ENCODE measurements at places on chromosomes 7 and 10.
A peak's percentile ranks its signal among the peaks of the same experiment; 100 is the strongest.

DNA sequence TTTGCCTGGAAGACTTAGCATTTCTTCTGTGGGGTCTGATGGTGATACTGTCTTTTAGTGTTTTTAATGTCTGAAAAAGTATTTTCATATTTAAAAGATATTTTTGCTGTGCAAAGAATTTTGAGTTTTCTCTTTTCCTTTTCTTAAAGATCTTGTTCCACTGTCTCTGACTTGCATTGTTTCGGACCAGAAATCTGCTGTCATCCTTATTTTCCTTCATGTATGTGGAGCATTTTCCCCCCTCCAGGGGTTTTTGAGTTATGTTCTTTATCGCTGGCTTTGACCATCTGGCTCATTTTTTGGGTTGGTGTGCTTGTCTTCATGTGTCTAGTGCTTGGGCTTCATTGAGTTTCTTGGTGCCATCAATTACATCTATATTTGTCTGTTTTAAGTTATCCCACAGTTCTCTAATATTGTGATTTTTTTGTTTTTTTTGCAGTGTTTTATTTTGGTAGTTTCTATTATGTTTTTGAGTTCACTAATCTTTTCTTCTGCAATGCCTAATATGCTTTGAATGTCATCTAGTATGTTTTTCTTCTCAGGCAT is 119.9 kb downstream of the MGMT start:
- DNase-seq: no peak

DNA sequence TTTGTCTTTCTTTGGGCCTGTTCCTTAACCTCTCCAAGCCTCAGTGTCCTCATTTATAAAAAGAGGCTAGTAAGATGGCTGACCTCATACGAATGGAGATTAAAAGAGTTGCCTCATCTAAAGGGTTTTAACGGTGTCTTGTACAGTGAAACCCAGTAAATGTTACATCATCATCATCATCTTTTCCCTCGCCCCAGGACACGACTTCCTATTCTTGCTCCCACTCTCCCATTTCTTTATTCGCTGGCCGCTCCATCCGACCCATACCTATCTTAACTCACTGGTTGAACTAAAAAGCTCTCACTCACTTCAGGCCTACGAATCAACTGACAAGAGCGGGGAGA is 554 bp downstream of the FRA10AC1 start:
- no peak for DNase-seq

GRCh38 chr7:122132341-122132740 is 11.7 kb downstream of the AASS start:
- no peak for DNase-seq

- no peak for DNase-seq
Observed at GRCh38 chr7:157760004-157760730, 423.4 kb downstream of the DNAJB6 start.

- DNase-seq: no peak
Observed at GRCh38 chr7:46658281-46658680, 737.2 kb upstream of the IGFBP3 start.

DNA sequence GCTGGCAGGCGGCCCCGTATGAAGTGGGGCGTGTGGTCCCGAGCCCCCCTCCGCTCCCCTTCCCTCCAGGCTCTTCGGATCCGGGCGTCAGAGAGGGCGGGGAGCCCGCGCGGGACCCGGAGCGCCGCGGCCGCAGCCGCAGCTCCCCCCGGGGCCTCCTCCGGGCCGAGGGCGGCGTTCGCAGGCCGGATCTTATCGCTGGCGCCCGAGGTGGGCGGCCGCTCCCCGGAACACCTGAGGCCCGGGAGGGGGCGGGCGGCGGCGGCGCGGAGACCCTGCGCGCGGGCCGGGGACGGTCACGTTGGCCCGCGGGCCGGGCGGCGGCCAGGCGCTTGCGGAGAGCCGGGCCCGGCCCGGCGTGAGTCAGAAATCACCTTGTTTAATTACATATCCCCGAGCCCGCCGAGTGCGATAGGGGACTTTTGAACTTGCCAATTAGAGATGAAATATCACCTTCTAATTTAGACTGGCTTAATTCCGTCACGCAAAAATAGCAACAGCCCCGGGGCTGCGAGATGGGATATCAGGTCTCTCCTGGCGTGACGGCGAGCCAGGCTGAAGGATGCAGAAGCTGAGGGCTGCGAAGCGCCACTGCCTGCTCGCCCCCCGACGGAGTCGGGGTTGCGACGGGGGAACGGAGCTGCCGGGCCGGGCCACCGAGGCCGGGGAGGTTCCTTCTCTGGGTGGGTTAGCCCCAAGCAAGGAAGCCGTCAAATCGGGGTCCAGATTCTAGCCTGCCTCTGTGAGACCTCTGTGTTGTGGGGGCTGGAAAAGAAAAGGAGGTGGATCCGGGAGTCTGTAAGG is 43.4 kb downstream of the LDB3 start:
- DNase-seq: peak; percentile 70

DNA sequence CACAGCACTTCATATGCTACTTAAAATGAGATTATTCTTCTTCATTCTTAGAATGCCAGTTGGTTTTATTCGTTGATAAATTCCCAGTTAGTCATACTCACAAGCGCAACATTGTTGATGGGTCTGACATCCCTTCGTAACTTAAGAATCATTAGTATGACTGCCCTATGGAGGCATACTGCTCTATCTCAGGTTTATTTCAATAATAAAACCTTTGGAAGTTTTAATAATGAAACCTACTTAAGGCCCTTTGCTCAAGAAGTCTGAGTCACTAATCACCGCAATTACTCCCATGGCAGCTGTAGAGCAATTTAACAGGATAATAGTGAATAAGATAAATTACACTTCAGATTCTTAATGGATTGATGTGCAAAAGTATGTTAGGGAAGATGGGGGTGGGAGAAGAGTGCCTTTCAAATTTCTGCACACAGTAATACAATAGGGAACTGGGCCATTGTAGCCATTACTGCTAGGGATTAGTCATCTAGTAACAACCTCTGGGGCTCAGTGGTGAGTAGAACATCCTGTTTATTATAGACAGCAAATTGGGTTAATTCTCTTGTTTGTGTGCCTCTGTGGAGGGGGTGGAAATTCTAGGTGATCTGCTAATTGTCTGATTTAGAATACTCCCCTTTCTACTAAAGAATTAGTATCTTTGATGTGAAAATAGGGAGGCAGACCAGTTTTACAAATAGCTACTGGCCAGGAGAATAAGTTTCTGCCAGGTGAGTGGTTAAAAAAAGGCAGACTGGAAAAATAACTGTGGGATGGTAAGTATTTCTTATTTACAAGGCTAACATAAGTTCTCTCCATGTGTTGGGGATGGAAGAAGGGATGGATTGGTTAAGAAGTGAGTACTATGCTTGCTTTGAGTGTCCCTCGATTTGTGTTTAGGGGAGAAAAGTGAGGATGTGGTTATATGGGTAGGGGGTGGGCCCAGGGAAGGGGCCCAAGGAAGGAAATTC is 74.5 kb upstream of the VKORC1L1 start:
- DNase-seq: no peak

DNA sequence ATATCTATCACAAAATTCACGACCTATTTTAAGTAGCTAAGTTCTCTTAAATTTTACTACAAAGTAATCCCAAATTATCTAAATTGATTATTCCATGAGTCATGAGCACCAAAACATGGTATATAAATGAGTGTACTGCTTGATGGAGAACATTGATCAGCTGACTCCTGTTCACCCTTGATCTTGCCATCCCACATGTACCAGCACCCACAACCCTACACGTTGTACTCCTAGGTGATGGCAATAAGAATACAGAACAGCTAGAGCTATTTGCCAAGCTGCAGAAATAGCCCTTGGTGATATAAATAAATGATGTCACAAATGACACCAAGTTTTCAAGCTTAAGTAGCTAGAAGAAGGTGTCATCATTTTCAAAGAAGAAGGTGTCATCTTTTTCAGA is 235.5 kb downstream of the GRM8 start:
- no peak for DNase-seq

- no peak for DNase-seq
Observed at GRCh38 chr7:142414135-142414534, 156.3 kb upstream of the PRSS58 start.

GRCh38 chr7:14483663-14484062 is 418.9 kb downstream of the DGKB start:
- no peak for DNase-seq

DNA sequence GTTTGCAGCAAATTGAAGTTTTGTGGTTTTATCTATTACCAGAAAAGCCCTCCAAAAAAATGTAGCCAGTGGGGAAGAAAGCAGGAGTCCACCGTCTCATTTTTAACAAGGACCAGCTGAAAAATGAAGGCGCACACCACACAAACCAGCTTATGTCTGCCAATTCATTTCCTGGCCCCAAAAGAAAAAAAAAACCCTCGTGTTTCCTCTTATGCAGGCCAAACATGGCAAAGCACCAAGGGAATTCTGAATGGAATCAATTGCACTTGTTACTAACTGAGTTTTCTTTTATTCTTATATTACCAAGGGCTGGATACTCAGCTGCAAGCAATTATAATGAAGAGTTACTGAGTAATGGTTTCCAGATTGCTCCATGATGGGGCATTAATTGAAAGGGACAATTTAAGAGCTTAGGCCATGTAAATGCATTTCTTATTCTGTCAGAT is 428.3 kb upstream of the NPVF start:
- DNase-seq: no peak

DNA sequence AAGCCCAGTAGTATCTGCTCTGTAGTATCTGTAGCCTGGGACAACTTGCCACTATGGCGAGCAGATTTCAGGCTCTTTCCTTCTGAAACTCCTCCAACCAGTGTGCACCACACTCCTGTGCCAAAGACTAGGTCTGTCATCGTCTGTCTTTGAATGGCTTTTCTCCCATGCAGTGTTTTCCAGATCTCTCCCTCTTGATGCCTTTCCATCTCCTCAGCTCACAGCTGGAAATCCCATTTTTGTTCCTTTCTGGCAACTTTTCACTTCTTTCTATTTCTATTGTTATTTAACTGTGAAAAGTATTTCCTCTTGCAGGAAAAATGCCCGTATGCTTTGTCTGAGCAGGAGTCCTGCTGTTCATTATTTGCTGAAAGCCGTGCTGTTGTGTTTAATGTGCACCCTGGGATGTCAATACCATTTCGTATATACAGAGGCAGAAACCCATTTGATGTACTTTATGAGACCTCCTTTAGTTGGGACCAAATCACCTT is 373.7 kb downstream of the PHTF2 start:
- DNase-seq: no peak

DNA sequence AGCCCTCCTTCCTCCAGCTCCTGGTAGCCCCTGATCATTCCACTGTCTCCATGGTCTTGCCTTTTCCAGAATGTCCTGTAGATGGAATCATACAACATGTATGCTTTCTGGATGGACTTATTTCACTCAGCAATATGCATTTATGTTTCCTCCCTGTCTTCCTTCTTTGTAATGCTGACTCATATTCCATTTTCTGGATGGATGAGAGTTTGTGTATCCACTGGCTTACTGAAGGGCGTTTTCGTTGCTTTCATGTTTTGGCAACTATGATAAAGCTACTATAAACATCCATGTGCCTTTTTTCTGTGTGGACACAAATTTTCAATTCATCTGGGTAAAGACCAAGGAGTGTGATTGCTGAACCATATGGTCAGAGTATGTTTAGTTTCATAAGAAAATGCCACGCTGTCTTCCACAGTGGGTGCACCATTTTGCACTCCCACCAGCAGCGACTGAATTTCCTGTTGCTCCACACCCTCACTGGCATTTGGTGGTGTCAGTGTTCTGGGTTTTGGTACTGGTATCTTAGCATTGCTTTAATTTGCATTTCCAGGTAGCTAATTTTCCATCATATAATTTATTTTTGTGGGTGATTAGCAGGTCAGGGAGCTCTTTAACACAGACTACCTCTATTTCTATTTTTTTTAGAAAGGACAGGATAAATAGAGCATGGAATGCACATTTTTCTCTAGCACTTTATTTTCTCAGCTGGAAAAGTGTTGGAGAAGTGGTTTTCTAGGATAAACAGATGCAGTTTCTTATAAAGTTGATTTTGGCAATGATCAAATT is 252.2 kb downstream of the WDR37 start:
- no peak for DNase-seq

- no peak for DNase-seq
Observed at GRCh38 chr7:92809760-92810573, 26.4 kb downstream of the CDK6 start.

DNA sequence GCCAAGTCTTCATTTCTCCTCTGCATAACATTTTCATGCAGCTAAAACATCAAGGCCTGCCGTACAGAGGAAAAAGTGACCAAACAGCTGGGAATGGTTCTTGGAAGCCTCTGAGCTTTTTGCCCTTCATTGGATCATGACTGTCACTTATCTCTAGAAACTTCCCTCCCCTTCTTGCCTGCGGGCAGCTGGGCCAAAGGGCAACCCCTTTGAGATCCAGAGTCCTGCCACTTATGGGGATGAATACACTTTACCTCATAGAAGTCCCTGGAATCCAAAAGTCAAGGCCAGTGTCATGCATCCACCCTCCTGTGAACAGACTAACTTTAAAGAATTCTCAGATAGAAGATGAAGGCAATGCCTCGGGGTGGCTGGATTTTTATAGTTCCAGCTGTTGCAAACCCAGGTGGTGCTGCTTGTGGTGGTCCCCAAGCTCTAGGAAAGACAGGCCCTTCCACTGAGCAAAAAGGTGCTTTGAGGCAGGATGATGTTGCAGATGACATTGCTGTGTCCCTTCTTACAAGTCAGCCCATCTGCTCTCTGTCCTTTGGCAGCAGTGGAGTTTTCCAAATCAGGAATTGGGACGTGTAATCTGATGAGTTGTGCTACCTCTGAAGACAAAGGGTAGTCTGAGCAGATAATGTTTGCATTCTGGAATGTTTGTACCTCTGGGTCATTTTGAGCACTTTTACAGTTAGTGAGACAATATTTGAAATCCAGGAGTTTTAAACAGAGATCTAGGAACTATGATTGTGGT is 64.2 kb downstream of the LRMDA start:
- no peak for DNase-seq

- DNase-seq: no peak
Observed at GRCh38 chr10:99143011-99143410, 92.6 kb downstream of the HPSE2 start.

- no peak for DNase-seq
Observed at GRCh38 chr10:96266118-96266770, 5.1 kb downstream of the BLNK start.

GRCh38 chr10:68296843-68297663 is 34.8 kb upstream of the HNRNPH3 start:
- no peak for DNase-seq

GRCh38 chr10:49827297-49827696 is 65.2 kb upstream of the OGDHL start:
- DNase-seq: no peak

GRCh38 chr7:128153436-128153835 is 87.6 kb upstream of the LEP start:
- no peak for DNase-seq

GRCh38 chr10:80855348-80855971 is 317.8 kb downstream of the SH2D4B start:
- no peak for DNase-seq

GRCh38 chr10:86715156-86715795 is 41.1 kb upstream of the BMPR1A start:
- DNase-seq: peak; percentile 17

GRCh38 chr7:26156451-26157420 is 4.7 kb downstream of the NFE2L3 start:
- DNase-seq: no peak

- DNase-seq: no peak
Observed at GRCh38 chr7:120293027-120293426, 20.1 kb downstream of the KCND2 start.

Measured in sciatic nerve (tissue), 2 donors.